Stimulated activated CD4-positive, alpha-beta T cell treated with anti-CD3 and anti-CD28 coated beads, Interleukin-1b, Interleukin-23, amount 100 ng/mL, for 48 hours (primary cell): ENCODE measurements at places on chromosomes 1 and 21.

DNA sequence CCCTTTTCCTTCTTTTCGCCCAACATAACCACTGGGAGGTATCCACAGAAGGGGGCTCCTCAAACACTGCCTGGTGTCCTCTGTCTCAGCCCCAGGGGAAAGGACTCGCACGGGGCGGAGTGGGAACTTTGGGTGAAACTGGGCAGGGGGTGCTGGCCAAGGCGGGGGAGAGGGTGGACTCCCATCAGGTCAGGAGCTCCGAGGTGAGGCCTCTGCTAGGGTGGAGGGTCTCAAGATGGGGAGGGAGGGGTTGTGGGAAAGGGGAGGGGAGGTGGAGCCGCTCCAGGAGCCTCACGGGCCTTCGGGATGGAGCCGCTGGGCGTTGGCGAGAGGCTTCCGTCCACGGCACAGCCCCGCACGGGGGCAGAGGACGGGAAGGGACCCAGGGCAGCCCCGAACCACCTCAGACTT, 43.2 kb upstream of the POFUT2 start:
- no peak for DNase-seq

GRCh38 chr1:60503266-60503925, 429.8 kb upstream of the C1orf87 start:
- no peak for DNase-seq

GRCh38 chr1:3481836-3482375, 27.4 kb downstream of the ARHGEF16 start:
- DNase-seq, result no peak

DNA sequence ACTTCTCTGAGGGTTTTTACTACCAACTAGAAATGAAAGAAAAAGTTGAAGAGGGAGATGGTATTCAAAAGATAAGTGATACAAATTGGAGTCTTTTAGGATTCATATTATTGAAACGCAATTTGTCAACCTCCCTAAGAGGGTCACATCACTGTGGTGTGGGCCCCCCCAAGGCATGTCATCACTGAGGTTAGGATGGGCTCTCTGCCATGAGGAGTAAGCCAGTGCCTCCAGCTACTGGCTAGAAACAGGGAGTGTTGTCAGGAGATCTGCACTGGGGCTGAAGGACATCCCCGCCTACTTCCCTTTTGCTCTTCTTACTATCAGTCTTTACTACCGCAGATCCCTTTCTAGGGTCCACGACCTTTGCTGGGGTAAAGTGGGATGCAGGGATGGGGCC, 25.9 kb downstream of the ITSN1 start:
- no peak for DNase-seq

- DNase-seq, result no peak
These were observed 265.8 kb downstream of the DPYD start for GRCh38 chr1:97654876-97655585.

DNA sequence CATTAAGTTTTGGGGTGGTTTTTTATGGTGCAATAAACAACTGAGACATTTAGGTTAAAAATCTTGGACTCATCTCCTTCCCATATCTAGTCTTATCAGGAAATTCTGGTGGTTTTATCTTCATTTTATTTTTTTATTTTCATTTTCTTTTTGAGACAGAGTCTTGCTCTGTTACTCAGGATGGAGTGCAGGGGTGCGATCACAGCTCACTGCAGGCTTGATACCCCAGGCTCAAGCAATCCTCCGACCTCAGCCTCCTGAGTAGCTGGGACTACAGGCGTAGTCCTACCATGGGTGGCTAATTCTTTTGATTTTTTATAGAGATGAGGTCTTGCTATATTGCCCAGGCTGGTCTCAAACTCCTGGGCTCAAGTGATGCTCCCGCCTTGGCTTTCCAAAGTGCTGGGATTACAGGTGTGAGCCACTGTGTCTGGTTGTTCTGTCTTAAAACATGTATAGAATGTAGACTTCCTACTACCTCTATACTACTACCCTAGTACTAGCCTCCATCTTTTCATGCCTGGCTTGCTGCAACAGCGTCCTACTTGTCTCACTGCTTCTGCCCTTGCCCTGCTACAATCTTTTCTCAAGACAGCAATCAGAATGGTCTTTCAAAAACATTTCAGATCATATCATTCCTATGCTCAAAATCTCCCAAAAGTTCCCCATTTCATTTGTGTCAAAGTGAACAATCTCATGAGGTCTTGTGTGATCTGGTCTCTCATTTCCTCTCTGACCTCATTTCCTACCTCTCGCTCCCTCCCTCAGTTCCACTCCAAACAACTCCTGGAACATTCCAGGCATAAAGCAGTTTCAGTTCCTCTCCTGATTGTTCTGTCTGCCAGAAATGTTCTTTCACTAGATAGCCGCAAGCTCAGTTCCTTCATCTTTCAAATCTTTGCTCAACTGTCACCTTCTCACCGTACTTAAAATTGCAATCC, 5.9 kb upstream of the FCGR2A start:
- no peak for DNase-seq

GRCh38 chr1:1432951-1433803, 2.3 kb upstream of the VWA1 start:
- no peak for DNase-seq

GRCh38 chr21:32184065-32184464, 94.8 kb downstream of the MIS18A start:
- no peak for DNase-seq

- no peak for DNase-seq
These were observed 6.8 kb upstream of the KIF17 start for GRCh38 chr1:20724364-20725188.

- no peak for DNase-seq
These were observed 250.6 kb upstream of the NFIA start for GRCh38 chr1:60831780-60832179.

DNA sequence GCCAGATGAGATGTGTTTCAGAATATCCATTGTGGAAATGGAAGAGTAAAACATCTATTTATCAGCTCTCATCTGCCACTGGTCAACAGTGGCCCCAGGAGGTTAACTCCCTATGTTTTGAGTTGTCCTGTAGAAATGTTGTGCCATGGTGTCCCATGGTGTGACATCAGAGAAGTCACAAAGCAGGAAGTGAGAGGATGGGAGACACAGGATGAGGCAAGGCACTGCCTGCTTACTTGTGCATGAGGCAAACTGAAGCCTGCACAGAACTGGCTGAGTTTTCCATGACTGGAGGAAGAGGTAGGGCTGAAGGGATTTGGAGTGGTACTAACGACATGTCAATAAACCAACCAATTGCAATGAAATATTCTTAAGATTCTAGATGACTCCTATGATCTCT, 131.5 kb upstream of the ZNF644 start:
- no peak for DNase-seq

- no peak for DNase-seq
These were observed 50.2 kb upstream of the NUF2 start for GRCh38 chr1:163271535-163271934.

DNA sequence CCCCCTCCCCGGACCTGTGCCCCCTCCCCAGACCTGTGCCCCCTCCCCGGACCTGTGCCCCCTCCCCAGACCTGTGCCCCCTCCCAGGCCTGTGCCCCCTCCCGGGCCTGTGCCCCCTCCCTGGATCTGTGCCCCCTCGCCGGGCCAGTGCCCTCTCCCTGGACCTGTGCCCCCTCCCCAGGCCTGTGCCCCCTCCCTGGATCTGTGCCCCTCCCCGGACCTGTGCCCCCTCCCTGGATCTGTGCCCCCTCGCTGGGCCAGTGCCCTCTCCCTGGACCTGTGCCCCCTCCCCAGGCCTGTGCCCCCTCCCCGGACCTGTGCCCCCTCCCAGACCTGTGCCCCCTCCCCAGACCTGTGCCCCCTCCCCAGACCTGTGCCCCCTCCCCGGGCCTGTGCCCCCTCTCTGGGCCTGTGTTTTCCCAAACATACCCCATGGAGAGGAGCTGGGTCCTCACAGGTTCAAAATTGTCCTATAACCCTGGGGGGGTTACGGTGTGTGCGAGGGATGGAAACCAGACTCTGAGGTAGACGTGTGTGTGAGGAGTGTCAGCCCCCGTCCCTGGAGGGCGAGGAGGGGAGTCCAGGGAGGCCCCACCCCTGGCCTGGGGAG, 47.6 kb upstream of the POFUT2 start:
- DNase-seq, result no peak

DNA sequence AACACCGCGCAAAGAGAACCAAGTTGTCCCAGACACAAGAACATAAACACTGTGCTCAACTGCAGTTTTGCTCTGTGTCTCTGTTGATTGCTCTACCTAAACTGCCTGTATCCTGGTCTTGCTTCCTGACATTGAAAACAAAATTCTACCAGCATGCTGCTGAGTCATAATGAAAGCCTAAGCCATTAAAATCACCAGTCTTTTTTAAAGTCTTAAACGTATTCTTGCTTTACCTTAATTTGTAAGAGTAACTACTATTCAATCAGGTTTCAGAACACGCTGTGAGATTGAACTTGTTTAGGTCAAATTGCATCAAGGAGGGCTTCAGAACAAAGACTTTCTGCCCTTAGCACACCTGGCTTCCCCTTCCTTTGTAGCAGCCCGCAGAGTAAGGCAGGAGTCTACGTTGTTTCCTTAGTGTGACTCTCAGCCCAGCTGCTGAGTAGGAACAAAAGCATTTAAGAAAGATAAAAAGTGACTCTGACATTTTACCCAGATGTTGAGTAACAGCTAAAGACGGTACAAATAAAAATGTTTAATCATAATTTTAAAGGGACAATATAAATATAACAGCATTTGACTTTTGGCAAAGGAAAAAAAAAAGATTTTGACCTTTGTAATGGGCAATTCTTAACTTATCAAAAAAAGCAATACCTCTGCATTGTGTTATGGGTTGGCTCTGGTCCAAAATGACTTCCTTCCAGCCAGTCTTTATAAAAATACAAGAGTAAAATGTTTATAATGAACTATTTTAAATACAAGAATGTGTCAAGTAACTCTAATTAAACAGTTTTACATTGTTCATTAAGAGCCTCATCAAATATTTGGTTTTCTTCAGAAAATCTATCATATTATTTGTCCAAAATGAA, 186.9 kb upstream of the ADGRL4 start:
- DNase-seq, result no peak

DNA sequence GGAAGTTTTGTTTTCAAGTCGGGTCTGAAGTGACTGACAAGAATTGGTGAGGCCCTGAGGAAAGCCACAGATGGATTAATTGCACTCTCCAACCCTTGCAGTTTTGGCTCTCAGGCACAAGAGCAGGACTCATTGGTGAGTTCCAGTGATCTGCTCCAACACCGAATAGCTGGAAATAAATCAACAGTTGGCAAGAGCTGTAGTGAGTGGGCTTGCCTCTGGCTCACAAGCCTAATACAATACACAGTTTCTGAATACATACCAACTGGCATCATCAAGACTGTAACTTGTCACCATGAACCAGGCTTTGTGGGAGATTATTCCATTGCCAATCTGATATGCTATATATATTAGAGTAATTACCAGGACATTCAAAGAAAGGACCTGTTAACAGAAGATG, 131.6 kb downstream of the GRIK1 start:
- no peak for DNase-seq
